ENCODE measurements at places on chromosomes 5 and 9. TPM values are rescaled to one million over a fixed set of nuclear protein-coding genes. Genes with fewer than 3 reads are reported as not detected.

Gene SPINK13
- not detected for total RNA-seq

Gene RUSC2
- total RNA-seq: 7.9 TPM

Gene NIPBL
- 53.5 TPM for total RNA-seq

Gene CD274
- not detected for total RNA-seq

Gene PCDHA9
- total RNA-seq: 0.36 TPM

Gene ZNF346
- 19.9 TPM for total RNA-seq

Gene PDE6A
- total RNA-seq: not detected

Gene FOXD4
- not detected for total RNA-seq

Gene SCGB3A2
- total RNA-seq: 63.6 TPM

Gene GAS1
- 5.7 TPM for total RNA-seq

Gene KCNT1
- 0.13 TPM for total RNA-seq

Gene ESM1
- total RNA-seq: not detected

Gene AFAP1L1
- total RNA-seq: 4.7 TPM

Gene ADAMTS13
- total RNA-seq: 5.1 TPM

Gene TLE1
- total RNA-seq: 91.0 TPM

Gene PTGES2
- total RNA-seq: 81.2 TPM

Gene FBP2
- total RNA-seq: not detected

Gene STRBP
- 105 TPM for total RNA-seq

Gene PTPN3
- total RNA-seq: 3.7 TPM

Gene FCN2
- total RNA-seq: not detected

Gene PCDHAC2
- total RNA-seq: 3.7 TPM

Gene INSYN2B
- total RNA-seq: not detected

Gene DRD1
- total RNA-seq: 0.19 TPM

Gene NSG2
- total RNA-seq: 0.78 TPM

Gene SPACA9
- 0.29 TPM for total RNA-seq

Gene OCLN
- 76.3 TPM for total RNA-seq

Gene BNC2
- total RNA-seq: 26.8 TPM

Gene C5orf52
- total RNA-seq: not detected

Gene GTF3C4
- 39.2 TPM for total RNA-seq

Gene SV2C
- total RNA-seq: 0.24 TPM

Gene PCDHGB6
- total RNA-seq: 3.4 TPM

Gene GLDC
- total RNA-seq: 101 TPM

Gene SIT1
- 8.2 TPM for total RNA-seq

Gene RFESD
- 2.0 TPM for total RNA-seq

Gene CDX1
- not detected for total RNA-seq

Gene RC3H2
- 38.4 TPM for total RNA-seq

Gene PCDHGB2
- 2.8 TPM for total RNA-seq

Gene F12
- total RNA-seq: 6.5 TPM

Gene FAM153A
- not detected for total RNA-seq

Gene KCNIP1
- total RNA-seq: 0.52 TPM

Gene TAF1L
- not detected for total RNA-seq

Gene OGN
- not detected for total RNA-seq

Gene CCL28
- not detected for total RNA-seq

Gene ELAVL2
- total RNA-seq: 21.9 TPM

Gene FAM78A
- 3.1 TPM for total RNA-seq

Gene FRMD3
- 1.4 TPM for total RNA-seq

Gene LRRC19
- not detected for total RNA-seq

Gene CCDC192
- total RNA-seq: 0.63 TPM

Gene SH3RF2
- total RNA-seq: 0.95 TPM

Gene SPATA31A6
- not detected for total RNA-seq

Gene NTNG2
- total RNA-seq: 0.52 TPM

Gene CRHBP
- not detected for total RNA-seq

Gene MRPL50
- 25.1 TPM for total RNA-seq

Gene IL13
- total RNA-seq: not detected

Gene SLC9A3
- total RNA-seq: 0.95 TPM

Gene C9orf153
- total RNA-seq: 0.65 TPM

Gene HAPLN1
- 1.3 TPM for total RNA-seq
